ENCODE measurements at places on chromosomes 6 and 20. TPM values are rescaled to one million over a fixed set of nuclear protein-coding genes. Genes with fewer than 3 reads are reported as not detected.
A peak's percentile ranks its signal among the peaks of the same experiment; 100 is the strongest.

DNA sequence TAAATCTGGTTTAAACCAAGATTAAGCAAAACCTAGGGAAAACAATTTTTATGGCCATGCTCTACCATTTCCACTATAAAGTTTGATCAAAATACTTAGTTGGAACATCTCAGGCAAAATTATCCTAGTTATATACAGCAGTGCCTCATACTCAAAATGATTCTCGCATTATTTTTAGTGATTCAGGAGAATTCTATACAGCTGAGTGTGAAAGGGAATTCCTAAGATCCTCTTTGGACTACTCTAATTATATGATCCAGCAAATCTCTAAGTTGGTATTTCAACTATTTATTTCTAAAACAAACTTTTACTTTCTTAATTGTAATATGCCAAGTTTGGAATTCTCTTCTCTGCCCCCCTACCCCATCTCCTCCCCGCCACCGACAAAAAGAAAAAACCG, 8.6 kb downstream of the DTNBP1 start:
- H3K36me3 ChIP-seq: no peaks in the 10 kb centered on the region
- no peak overlapping the region for H3K27ac ChIP-seq
- no peaks in the 10 kb centered on the region for H3K27me3 ChIP-seq
- peaks cover 9% of the 10 kb centered on the region for H3K4me1 ChIP-seq
- no peak overlapping the region for H3K4me3 ChIP-seq

- no peaks in the 10 kb centered on the region for H3K4me1 ChIP-seq
- H3K36me3 ChIP-seq: peaks cover 41% of the 10 kb centered on the region
- peaks cover 28% of the 10 kb centered on the region for H3K27me3 ChIP-seq
- no peak overlapping the region for H3K4me3 ChIP-seq
Observed at GRCh38 chr6:366389-367297, 24.9 kb upstream of the IRF4 start.

- H3K4me1 ChIP-seq: peaks cover 11% of the 10 kb centered on the region
- H3K36me3 ChIP-seq: no peaks in the 10 kb centered on the region
- no peak overlapping the region for H3K27ac ChIP-seq
Observed at GRCh38 chr6:132818404-132819359, 4.3 kb downstream of the RPS12 start.

- H3K27ac ChIP-seq: no peak overlapping the region
- no peaks in the 10 kb centered on the region for H3K36me3 ChIP-seq
- H3K27me3 ChIP-seq: no peaks in the 10 kb centered on the region
- peaks cover 3% of the 10 kb centered on the region for H3K4me1 ChIP-seq
- no peak overlapping the region for H3K4me3 ChIP-seq
- DNase-seq: no peak
Observed at GRCh38 chr20:23143098-23143497, 57.0 kb upstream of the CD93 start.

GRCh38 chr6:133286765-133287164, 45.6 kb downstream of the EYA4 start:
- peaks cover 4% of the 10 kb centered on the region for H3K36me3 ChIP-seq
- no peak for DNase-seq
- no peak overlapping the region for H3K4me3 ChIP-seq
- H3K4me1 ChIP-seq: no peaks in the 10 kb centered on the region
- no peaks in the 10 kb centered on the region for H3K27me3 ChIP-seq

DNA sequence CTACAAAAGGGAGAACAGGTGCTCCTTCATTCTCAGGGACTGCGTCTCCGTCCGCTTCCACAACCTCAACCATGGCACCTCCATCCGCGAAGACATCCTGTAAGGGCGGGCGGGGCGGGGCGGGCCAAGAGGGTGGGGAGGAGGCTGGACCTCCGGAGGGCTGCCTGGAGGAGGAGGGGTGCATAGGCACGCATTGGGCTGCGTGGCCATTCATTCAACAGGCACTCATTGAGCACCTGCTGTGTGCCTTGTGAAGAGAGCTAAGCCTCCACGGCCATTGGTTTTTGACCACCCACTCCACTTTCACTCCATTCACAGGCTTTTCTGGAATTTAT, 435 bp downstream of the ZSWIM3 start:
- H3K27ac ChIP-seq: peak overlapping the region; percentile 95
- peaks cover 6% of the 10 kb centered on the region for H3K4me1 ChIP-seq
- no peaks in the 10 kb centered on the region for H3K36me3 ChIP-seq
- peaks cover 5% of the 10 kb centered on the region for H3K27me3 ChIP-seq
- peak; percentile 49 for DNase-seq
- H3K4me3 ChIP-seq: peak overlapping the region; percentile 95

- DNase-seq: no peak
- peaks cover 6% of the 10 kb centered on the region for H3K36me3 ChIP-seq
- no peak overlapping the region for H3K27ac ChIP-seq
Observed at GRCh38 chr20:24684956-24685691, 215.7 kb downstream of the SYNDIG1 start.

DNA sequence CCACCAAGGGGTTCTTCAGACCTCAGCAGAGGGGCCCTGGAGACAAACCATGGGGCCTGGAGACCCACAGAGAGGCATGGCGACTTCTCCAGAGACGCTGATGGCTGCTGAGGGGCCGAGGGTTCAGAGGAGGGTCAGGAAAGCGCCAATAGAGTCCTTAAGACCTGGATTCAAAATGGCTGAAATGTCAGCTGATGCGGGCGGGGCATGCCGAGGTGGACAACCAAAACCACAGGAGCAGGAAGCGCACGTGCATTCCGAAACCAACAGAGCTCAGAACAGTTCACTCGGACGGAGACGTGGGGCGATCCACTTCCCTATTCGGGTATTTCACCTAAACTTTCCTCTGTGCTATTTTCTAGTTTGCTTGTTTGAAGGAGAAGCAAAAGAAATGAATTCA, 99.9 kb upstream of the RIN2 start:
- no peak overlapping the region for H3K27ac ChIP-seq
- peaks cover 16% of the 10 kb centered on the region for H3K4me1 ChIP-seq
- H3K4me3 ChIP-seq: no peak overlapping the region
- DNase-seq: no peak
- no peaks in the 10 kb centered on the region for H3K36me3 ChIP-seq

DNA sequence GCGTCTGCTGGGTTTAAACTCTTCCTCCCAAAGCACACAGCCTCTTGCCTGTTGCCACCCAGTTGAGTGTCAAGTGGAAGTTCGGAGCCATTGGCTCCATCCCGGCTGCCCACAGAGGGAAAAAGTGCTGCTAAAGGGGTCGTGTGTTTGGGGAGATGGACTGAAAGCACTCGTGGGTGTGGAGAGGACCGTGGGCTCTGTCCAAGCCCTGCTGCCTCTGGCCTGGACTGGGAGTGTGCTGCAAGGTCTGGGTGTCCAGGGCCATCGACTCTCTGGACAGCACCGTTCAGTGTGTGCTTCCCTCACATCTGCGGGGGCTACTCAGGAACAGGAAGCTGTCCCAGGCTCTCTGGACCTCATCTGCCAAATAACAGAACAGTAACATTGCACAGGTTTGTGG, 269.3 kb downstream of the DLL1 start:
- DNase-seq: no peak
- peaks cover 7% of the 10 kb centered on the region for H3K4me1 ChIP-seq
- peaks cover 8% of the 10 kb centered on the region for H3K27me3 ChIP-seq
- no peak overlapping the region for H3K27ac ChIP-seq

GRCh38 chr20:19473922-19474286, 261.5 kb downstream of the SLC24A3 start:
- H3K4me1 ChIP-seq: peaks cover 36% of the 10 kb centered on the region
- H3K27ac ChIP-seq: no peak overlapping the region
- H3K27me3 ChIP-seq: peaks cover 3% of the 10 kb centered on the region
- no peak overlapping the region for H3K4me3 ChIP-seq

GRCh38 chr6:73652637-73653570, 888 bp downstream of the SLC17A5 start:
- peak overlapping the region; percentile 67 for H3K27ac ChIP-seq
- H3K27me3 ChIP-seq: peaks cover 7% of the 10 kb centered on the region
- peak; percentile 62 for DNase-seq
- H3K4me1 ChIP-seq: peaks cover 4% of the 10 kb centered on the region

- no peak overlapping the region for H3K4me3 ChIP-seq
- DNase-seq: peak; percentile 41
- H3K27me3 ChIP-seq: peaks cover 5% of the 10 kb centered on the region
- H3K27ac ChIP-seq: no peak overlapping the region
Observed at GRCh38 chr20:40741507-40742106, 52.6 kb upstream of the MAFB start.

GRCh38 chr20:40703975-40704530, 15.0 kb upstream of the MAFB start:
- peaks cover 6% of the 10 kb centered on the region for H3K4me1 ChIP-seq
- no peak overlapping the region for H3K27ac ChIP-seq
- H3K36me3 ChIP-seq: no peaks in the 10 kb centered on the region
- no peak overlapping the region for H3K4me3 ChIP-seq

- H3K27ac ChIP-seq: no peak overlapping the region
- no peaks in the 10 kb centered on the region for H3K4me1 ChIP-seq
- H3K36me3 ChIP-seq: no peaks in the 10 kb centered on the region
- peaks cover 2% of the 10 kb centered on the region for H3K27me3 ChIP-seq
- DNase-seq: no peak
Observed at GRCh38 chr20:63686492-63687321, 9.7 kb upstream of the TNFRSF6B start.

DNA sequence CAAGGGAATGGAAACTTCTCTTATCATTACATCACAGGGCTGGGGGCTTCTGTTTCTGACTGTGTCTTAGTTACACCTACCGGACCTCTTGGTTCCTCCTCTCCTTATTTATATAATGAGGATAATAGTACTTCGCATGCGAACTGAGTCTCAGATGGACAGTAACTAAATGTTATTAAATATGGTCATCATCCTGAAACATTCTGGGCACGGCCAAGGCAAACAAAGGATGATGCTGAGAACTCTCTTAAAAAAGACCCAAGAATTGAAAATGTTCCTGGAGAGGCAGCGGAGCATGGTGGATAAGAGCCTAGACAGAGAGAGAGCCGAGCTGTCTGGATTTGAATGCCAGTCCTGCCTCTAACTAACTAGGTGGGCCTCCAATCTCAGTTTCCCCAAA, 119.8 kb upstream of the SASH1 start:
- H3K27me3 ChIP-seq: no peaks in the 10 kb centered on the region
- H3K36me3 ChIP-seq: no peaks in the 10 kb centered on the region
- H3K4me3 ChIP-seq: no peak overlapping the region
- peaks cover 3% of the 10 kb centered on the region for H3K4me1 ChIP-seq
- DNase-seq: no peak

DNA sequence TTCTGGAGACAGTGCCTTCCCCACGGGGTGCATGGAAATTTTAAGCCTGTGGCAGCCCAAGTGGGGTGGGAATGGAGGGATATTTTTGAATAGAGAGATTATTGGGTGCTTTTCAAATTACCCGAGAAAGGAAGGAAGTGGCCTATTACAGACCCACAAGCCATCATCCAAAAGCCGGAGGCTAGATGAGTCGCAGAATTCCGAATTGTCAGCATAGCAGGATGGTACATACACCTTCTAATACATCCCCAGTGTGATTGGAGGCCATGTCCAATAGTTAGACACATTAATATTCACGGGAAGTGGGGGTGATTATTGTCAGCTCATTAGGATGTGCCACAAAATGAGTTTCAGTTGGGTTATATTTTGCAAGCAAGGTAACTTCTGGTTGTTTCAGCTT, 133.0 kb downstream of the FIG4 start:
- DNase-seq: no peak
- H3K27ac ChIP-seq: no peak overlapping the region
- peaks cover 1% of the 10 kb centered on the region for H3K27me3 ChIP-seq
- H3K4me3 ChIP-seq: no peak overlapping the region
- peaks cover 5% of the 10 kb centered on the region for H3K36me3 ChIP-seq

GRCh38 chr6:1250489-1251197, 61.3 kb upstream of the FOXQ1 start:
- peaks cover 6% of the 10 kb centered on the region for H3K4me1 ChIP-seq
- H3K4me3 ChIP-seq: no peak overlapping the region
- peaks cover 4% of the 10 kb centered on the region for H3K27me3 ChIP-seq
- H3K36me3 ChIP-seq: no peaks in the 10 kb centered on the region

- H3K27me3 ChIP-seq: peaks cover 4% of the 10 kb centered on the region
- H3K36me3 ChIP-seq: no peaks in the 10 kb centered on the region
- H3K27ac ChIP-seq: no peak overlapping the region
- H3K4me3 ChIP-seq: no peak overlapping the region
- no peak for DNase-seq
Observed at GRCh38 chr6:14393910-14394309, 276.3 kb downstream of the CD83 start.

GRCh38 chr6:157885876-157886275, 62.8 kb downstream of the SNX9 start:
- no peak overlapping the region for H3K27ac ChIP-seq
- H3K27me3 ChIP-seq: peaks cover 6% of the 10 kb centered on the region
- no peak overlapping the region for H3K4me3 ChIP-seq
- H3K36me3 ChIP-seq: peaks cover 20% of the 10 kb centered on the region
- no peak for DNase-seq

Gene RNF144B
- not detected for total RNA-seq

Gene MYB
- total RNA-seq: 0.56 TPM

Gene C4B
- 6.4 TPM for total RNA-seq

Gene DDO
- total RNA-seq: not detected

Gene HTR1B
- total RNA-seq: 4.2 TPM

Gene SLC35D3
- not detected for total RNA-seq

Gene SOX4
- total RNA-seq: 269 TPM

Gene RSPH4A
- 0.98 TPM for total RNA-seq

Gene BICRAL
- total RNA-seq: 11.0 TPM
